ENCODE measurements at places on chromosomes 2 and 18.

DNA sequence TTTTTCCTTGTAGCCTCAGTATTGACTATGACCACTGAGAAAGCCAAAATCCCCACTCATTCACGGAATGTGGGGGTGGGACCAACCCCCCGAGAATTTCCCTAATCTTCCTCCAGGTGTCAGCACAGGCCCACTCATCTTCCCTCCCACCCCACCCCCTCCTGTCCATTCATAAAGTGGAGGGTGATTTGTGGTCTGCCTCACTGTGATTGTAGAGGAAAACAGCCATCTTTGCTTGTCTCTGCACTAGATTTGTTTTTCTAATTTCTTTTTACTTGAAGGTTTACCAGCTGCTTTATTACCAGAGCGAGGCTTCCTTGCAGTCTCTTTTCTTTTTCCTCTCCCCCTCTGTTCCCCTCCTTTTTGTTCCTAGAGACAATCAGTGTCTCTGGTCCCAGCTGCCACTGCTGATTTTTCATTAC is 171.8 kb downstream of the ICOS start:
- DNase-seq = no peak

GRCh38 chr2:179020156-179020750 is 29.7 kb downstream of the CCDC141 start:
- DNase-seq = no peak

- DNase-seq = no peak
Observed at GRCh38 chr18:25306671-25307070, 45.3 kb downstream of the ZNF521 start.

- peak; percentile 38 for DNase-seq
Observed at GRCh38 chr2:234377761-234378391, 119.0 kb downstream of the ARL4C start.

GRCh38 chr2:165573534-165574461 is 104.3 kb downstream of the CSRNP3 start:
- DNase-seq = no peak

Measured in AG09319 (cell line).